ENCODE measurements at places on chromosomes 3 and 15. TPM values are rescaled to one million over a fixed set of nuclear protein-coding genes. Genes with fewer than 3 reads are reported as not detected.

DNA sequence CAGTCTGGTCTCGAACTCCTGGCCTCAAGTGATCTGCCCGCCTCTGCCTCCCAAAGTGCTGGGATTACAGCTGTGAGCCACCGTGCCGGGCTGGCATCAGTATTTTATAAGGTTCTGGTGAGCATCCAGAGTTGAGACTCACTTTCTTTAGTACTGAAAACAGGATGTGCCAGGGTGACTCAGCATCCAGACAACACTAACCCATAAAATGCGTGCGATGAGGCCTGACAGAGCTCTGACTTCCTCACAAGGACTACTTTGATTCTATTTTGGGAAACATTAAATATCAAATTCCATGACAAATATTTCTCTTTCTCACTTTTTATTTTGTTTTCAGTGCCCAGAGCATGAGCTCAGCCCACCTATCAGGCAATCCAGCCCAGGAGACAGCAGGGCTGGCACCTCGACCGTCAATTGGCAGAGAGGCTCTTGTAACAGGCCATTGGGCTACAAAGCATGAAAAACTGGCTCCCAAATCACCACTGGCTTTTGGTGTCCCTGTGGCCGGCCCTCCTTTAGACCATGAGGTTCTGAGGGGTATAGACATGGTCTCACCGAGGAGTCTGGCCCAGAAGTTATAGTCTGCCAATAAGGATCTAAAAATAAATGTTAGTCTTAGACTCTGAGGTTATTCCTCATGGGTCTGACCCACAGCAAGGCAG lies 75.0 kb downstream of the FEM1B start:
- DNase-seq: no peak

DNA sequence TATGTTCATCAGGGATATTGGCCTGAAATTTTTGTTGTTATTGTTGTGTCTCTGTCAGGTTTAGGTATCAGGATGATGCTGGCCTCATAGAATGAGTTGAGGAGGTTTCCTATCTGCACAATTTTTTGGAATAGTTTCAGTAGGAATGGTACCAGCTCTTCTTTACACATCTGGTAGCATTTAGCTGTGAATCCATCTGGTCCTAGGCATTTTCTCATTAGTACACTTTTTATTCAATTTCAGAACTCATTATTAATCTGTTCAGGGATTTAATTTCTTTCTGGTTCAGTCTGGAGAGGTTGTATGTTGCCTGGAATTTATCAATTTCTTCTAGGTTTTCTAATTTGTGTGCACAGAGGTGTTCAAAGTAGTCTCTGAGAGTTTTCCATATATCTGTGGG lies 57.0 kb downstream of the STRIT1 start:
- DNase-seq: no peak

DNA sequence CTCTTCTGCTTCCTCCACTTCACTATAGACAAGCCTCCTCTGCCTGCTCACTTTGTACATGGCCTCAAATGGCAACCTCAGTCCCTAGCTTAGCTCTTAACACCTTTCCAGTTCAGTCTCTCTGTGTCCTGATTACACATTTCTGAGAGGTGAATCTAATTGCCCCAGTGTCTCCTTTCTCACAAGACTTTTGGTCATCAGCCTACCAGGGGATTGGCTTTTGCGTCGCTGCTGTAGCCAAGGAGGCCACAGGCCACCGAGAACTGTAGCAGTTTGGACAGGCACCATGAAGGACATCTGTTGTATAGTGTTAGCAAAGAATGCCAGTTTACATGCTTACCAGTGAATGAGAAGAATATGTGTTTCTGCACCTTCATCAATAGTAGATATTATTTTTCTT lies 8.5 kb downstream of the IREB2 start:
- no peak for DNase-seq

GRCh38 chr3:52233108-52233591 lies 5.8 kb downstream of the TWF2 start:
- no peak for DNase-seq

The NANOGP8 gene
- not detected for total RNA-seq

DNA sequence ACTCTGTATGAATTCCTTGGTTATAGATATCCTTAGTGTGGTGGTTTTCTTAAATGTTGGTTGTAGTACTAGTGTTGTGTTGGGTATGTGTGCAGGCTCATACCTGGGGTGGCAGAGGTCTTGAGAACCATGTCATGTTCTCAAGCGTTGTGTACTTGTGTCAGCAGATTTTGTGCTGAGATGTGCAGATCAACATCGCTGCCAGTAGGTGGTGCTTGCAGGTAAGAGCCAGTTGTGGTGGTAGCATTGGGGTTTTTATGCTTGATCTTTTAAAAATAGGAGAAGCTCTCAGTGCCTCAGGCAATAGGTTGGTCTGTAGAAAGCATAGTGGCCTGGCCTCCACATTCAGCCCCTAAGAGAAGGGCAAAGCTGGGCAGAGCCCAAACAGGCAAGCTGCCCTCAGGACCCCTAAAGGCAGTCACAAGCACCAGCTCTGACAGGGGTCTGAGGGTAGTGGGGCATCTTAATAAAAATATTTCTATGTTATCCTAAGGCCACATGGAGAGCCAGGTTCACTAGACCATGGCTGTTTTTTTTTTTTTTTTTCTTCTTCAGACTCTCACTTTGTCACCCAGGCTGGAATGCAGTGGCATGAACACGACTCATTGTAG lies 164.0 kb downstream of the IL20RB start:
- peak; percentile 41 for DNase-seq

GRCh38 chr15:99719096-99719541 lies 14.1 kb downstream of the LYSMD4 start:
- no peak for DNase-seq

GRCh38 chr15:59388670-59389069 lies 16.0 kb upstream of the MYO1E start:
- no peak for DNase-seq

DNA sequence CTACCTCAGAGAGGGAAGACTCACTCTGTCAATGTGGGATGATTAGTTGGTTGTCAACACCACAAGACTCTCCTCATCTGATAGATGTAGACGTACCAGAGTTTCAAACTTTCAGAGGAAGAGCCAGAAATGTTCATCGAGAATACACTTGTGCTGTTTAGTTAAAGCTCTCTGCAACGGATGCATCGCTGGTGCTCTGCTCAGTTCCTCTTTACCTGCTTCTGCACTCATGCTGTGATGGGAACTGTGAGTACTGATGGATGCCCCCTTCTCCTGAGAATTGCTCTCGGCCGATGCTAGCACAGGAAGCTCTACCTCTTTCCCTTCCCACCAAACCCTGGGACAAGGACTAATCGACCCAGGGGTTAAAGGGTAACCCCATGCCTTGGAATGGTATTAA lies 51.8 kb upstream of the CCDC54 start:
- DNase-seq: no peak

The CPN2 gene
- total RNA-seq: not detected

Data from Caco-2 (cell line).